ENCODE measurements at places on chromosomes 1 and 21.

- no peak for DNase-seq
These were observed at the start of gene CYYR1 for GRCh38 chr21:26572702-26573381. CYYR1 (minus strand) TSS chr21:26573286; CDS start chr21:26572940, 346 bp downstream.

GRCh38 chr1:207398986-207399385, 55.1 kb upstream of the CR2 start:
- DNase-seq: no peak

DNA sequence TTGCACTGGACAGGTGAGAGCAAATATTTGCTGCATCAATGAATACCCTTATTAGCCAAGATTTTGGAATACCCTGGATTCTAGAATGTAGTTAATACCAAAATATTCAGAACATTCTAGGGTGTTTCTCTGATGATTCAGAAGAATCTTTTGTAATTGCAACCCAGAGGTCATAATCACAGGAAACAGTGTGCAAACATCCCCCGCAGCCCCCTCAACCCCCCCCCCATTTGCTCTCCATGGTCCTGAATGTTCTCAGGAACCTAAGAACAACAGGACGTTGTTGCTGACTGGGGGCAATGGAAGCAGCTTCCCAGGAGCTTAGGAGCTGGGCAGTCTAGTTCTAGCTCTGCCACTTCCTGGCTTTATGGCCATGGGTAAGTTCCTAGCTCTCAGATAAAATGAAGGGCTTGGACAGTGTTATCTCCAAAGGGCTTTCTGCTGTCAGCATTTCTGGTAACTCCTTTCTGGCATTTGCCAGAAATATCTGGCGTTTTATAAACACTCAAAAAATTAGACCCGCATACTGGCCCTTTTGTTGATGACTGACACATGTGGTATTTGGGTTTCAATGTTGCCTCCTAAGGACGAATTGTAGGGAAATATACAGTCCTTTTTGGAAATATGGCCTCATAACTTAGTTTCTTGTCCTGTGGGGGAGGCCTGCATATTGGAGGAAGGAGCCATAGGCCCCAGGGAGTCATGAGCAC, 178.6 kb downstream of the RRAGC start:
- no peak for DNase-seq

DNA sequence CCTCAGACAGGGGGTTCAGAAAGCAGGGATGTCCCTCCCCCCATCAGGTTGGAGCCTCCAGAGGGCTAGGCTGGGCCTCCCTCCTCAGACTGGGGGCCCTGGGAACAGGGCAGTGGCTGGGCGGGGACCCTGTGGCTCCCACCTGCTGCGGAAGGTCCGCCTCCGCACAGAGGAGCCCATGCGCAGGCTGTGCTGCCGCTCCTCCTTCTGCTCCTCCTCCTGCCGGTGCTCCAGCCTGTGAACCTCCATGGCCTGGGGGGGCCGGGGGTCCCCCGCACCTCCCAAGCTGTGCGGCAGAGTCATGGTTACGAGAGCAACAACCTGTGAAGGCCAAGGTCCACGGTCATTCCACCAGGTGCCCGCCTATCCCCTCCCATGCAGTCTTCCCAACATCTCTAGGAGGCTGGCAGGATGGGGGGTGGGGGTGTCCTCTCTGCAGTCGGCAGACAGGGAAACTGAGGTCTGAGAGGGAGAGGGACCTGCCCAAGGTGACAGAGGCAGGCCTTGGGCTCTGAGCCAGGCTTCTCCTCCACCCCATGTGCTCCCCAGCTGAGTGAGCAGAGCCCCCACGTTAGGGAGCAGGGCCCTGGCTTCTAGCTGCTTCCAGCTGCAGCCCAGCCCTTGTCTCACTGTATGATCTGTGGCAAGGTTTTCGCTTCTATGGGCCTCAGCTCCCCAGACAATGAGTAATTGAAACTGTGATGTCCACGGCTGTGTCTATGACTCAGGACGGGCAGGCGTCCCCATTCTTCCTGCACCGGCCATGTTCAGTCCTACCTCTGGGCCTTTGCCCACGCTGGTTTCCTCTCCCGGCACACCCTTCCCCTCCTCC, 3.4 kb downstream of the MYOM3 start:
- DNase-seq: no peak

- DNase-seq: no peak
These were observed 18.2 kb upstream of the KCNK2 start for GRCh38 chr1:215064327-215064726.

GRCh38 chr1:244860914-244861610, 3.3 kb downstream of the HNRNPU start:
- no peak for DNase-seq

- DNase-seq: no peak
These were observed 484.3 kb downstream of the CAMTA1 start for GRCh38 chr1:7269525-7269924.

- DNase-seq: no peak
These were observed 31.0 kb downstream of the TNNT2 start for GRCh38 chr1:201346337-201346939.

GRCh38 chr1:92961896-92962752, 862 bp upstream of the DIPK1A start:
- DNase-seq: peak; percentile 47

GRCh38 chr1:223035724-223036478, 107.1 kb downstream of the TLR5 start:
- DNase-seq: no peak

- DNase-seq: no peak
These were observed 2.0 kb upstream of the ATP13A2 start for GRCh38 chr1:17013491-17014320.

- no peak for DNase-seq
These were observed 194.6 kb downstream of the ST6GALNAC3 start for GRCh38 chr1:76269155-76269554.

DNA sequence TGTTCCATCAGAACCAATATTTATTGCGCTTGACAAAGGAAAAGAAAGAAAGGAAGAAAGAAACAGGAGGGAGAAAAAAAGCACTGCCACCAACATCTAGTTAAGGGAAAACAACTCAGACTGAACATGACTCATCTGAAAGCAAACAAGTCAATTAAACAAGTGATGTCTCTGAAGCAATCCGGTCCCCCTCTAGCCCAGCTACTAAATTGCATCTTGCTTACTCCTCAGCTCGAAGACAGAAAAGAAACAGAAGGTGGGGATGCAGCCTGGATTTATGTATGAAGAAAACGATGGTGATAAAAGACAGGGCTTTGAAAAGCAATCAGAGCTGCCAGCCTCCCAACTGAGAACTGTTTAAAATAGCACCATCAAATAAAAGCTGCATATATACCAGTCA, 188.2 kb downstream of the OMA1 start:
- no peak for DNase-seq

- no peak for DNase-seq
These were observed 20.2 kb upstream of the HTR1D start for GRCh38 chr1:23237508-23237907.

GRCh38 chr1:211816586-211816985, 14.0 kb downstream of the LPGAT1 start:
- no peak for DNase-seq

DNA sequence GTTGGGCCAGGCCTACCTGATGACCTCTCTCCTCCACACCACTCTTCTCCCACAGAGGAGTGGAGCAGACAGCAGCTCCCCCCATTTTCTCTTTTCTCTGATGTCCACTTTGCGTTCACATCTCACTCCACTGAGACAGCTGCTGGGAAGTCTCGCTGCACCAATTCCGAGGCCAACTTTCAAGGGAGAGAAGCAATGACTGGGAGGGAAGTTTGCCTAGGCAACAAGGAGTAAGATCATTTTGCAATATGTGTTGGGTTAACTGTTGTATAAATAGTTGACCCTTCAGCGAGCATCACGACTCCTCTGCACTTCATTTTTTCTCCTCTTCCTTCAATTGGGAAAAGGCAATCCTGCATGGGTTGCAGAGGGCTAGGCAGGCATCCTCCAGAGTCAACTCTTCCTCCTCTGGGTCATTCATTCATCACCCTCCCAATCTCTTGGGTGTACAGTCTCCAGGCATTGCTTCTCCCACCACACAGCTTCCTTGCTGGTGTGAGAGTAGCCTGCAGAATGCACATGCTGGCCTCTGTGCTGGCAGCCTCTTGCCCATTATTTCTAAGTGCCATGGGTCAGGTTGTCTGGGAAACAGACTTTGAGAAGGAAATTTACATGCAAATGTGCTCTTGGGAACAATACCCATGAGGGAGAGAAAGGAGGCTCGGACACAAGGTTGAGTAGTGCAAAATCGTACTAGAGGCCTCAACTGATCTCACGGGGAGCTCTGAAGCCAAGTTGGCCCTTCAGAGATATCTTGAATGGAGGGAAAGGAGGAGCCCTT, 75.8 kb upstream of the BCAR3 start:
- DNase-seq: no peak

GRCh38 chr1:214844319-214844718, 238.2 kb upstream of the KCNK2 start:
- no peak for DNase-seq

- DNase-seq: no peak
These were observed 73.1 kb downstream of the KIF1B start for GRCh38 chr1:10283318-10283984.

- DNase-seq: no peak
These were observed 322.1 kb upstream of the TMPRSS15 start for GRCh38 chr21:18725653-18726052.

- DNase-seq: no peak
These were observed 64.2 kb downstream of the PLXNA2 start for GRCh38 chr1:208179961-208180409.

DNA sequence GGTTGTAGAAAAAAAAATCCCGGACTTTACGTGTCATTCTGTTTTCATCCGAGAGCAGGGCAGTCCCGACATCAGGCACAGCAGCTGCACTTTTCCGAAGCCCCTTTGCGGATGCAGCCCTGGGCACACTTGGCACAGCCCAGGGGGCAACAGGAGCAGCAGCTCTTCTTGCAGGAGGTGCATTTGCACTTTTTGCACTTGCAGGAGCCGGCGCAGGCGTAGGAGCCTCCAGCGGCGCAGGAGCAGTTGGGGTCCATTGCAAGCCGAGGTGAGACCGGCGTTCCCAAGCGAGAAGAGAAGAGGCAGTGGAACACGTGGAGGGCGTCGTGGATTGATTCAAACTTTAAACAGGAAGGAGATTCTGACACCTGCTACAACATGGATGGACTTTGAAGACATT, at the start of gene MT1HL1:
TSS of gene MT1HL1 (minus strand) at position 326 of the 400 bp plus-strand sequence. CDS start at position 257, 69 bp downstream.
- DNase-seq: no peak

- no peak for DNase-seq
These were observed 83.9 kb downstream of the CRB1 start for GRCh38 chr1:197351821-197352440.

DNA sequence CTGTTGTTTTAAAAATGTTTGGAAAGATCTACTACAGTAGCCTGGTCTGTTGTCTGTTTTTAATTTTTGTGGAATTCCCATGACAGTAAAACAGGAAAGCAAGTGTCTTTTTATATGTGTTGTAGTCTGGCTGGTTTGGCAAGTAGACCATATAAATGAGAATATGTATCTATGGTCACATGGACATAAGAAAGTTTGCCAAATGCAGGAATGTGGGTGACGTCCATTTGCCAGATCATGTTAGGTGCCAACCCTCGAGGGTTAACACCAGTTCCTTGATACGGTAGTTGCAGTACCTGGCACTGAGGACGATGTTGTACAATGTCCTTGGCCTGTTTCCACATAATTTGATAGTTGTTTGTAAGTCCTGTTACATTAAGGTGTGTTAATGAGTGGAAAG, 6.2 kb downstream of the DAP3 start:
- no peak for DNase-seq
